ENCODE measurements at places on chromosomes 2 and 18. TPM values are rescaled to one million over a fixed set of nuclear protein-coding genes. Genes with fewer than 3 reads are reported as not detected.

DNA sequence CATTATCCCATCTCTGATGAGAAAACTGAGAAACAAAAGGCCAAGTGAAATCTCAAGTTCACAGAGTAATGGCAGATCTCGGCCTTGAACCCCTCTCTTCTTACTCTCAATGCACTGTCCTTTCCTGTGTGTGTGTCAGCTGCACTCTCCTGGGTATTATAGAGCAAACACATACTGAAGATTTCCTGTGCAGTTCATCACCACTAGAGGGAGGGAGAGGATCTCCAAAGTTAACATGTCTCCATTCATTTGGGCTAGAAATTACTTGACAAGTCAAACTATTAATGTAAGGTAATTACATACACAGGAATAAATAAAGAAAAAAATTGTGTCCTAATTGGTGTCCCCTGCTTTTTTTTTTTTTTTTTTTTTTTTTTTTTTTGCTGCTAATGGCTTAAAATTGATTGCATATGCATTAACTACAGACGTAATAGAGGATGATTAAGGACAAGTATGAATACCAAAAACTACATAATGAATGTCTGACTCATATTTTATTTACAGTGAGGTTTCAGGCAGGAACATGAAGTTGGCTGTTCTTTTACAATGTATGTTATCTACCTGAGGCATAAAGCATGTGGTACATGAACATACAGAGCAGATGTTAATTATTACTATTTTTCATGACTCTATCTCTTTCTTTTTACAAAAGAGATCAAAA, 269.2 kb downstream of the NYAP2 start:
- peaks cover 8% of the 10 kb centered on the region for H3K4me1 ChIP-seq
- no peak overlapping the region for H3K4me3 ChIP-seq
- no peaks in the 10 kb centered on the region for H3K36me3 ChIP-seq
- DNase-seq, result no peak

DNA sequence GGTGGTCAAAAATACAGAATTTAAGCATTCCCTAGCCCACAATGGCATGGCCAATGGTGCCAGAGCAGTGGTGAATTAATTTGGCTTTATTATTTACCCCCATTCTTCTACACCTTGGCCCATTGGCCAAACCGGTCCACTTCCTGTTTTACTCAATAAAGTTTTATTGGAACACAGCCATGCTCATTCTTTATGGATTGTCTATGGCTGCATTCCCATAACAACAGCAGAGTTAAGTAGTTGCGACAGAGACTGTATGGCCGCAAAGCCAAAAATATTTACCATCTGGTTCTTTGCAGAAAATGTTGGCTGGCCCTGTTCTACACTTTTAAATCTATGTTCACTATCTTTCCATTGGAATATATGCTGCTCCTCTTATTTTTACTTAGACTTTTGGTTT, 130.3 kb upstream of the CCDC68 start:
- H3K27me3 ChIP-seq, result no peaks in the 10 kb centered on the region
- no peak overlapping the region for H3K27ac ChIP-seq
- no peak overlapping the region for H3K4me3 ChIP-seq
- DNase-seq, result no peak
- H3K4me1 ChIP-seq, result no peaks in the 10 kb centered on the region

- DNase-seq, result no peak
- peaks cover 2% of the 10 kb centered on the region for H3K36me3 ChIP-seq
- H3K27me3 ChIP-seq, result peaks cover 25% of the 10 kb centered on the region
- no peak overlapping the region for H3K4me3 ChIP-seq
- H3K4me1 ChIP-seq, result no peaks in the 10 kb centered on the region
Observed at GRCh38 chr2:222423632-222424275, 589 bp upstream of the SGPP2 start.

GRCh38 chr2:227576110-227576509, 22.6 kb upstream of the SCYGR2 start:
- DNase-seq, result no peak
- H3K36me3 ChIP-seq, result no peaks in the 10 kb centered on the region
- H3K27me3 ChIP-seq, result no peaks in the 10 kb centered on the region
- no peak overlapping the region for H3K27ac ChIP-seq
- no peaks in the 10 kb centered on the region for H3K4me1 ChIP-seq
- no peak overlapping the region for H3K4me3 ChIP-seq

- peaks cover 36% of the 10 kb centered on the region for H3K4me1 ChIP-seq
- H3K36me3 ChIP-seq, result no peaks in the 10 kb centered on the region
- no peaks in the 10 kb centered on the region for H3K27me3 ChIP-seq
- peak overlapping the region; percentile 99 for H3K27ac ChIP-seq
- no peak overlapping the region for H3K4me3 ChIP-seq
Observed at GRCh38 chr18:58858591-58859468, 5.8 kb upstream of the ZNF532 start.

GRCh38 chr18:48790226-48790863, 160.4 kb downstream of the SMAD7 start:
- DNase-seq, result no peak
- H3K27me3 ChIP-seq, result no peaks in the 10 kb centered on the region
- no peak overlapping the region for H3K4me3 ChIP-seq
- H3K27ac ChIP-seq, result no peak overlapping the region

- H3K27me3 ChIP-seq, result no peaks in the 10 kb centered on the region
- H3K4me3 ChIP-seq, result no peak overlapping the region
- DNase-seq, result no peak
- peaks cover 11% of the 10 kb centered on the region for H3K4me1 ChIP-seq
Observed at GRCh38 chr2:62724106-62724505, 18.6 kb downstream of the EHBP1 start.

GRCh38 chr2:96341641-96342040, 6.1 kb downstream of the NCAPH start:
- DNase-seq, result no peak
- peak overlapping the region; percentile 36 for H3K27ac ChIP-seq
- H3K4me1 ChIP-seq, result peaks cover 32% of the 10 kb centered on the region

GRCh38 chr18:40056079-40056692, 1898.8 kb upstream of the PIK3C3 start:
- H3K27me3 ChIP-seq, result no peaks in the 10 kb centered on the region
- H3K27ac ChIP-seq, result no peak overlapping the region
- H3K4me3 ChIP-seq, result no peak overlapping the region
- H3K36me3 ChIP-seq, result no peaks in the 10 kb centered on the region
- DNase-seq, result no peak
- H3K4me1 ChIP-seq, result no peaks in the 10 kb centered on the region

DNA sequence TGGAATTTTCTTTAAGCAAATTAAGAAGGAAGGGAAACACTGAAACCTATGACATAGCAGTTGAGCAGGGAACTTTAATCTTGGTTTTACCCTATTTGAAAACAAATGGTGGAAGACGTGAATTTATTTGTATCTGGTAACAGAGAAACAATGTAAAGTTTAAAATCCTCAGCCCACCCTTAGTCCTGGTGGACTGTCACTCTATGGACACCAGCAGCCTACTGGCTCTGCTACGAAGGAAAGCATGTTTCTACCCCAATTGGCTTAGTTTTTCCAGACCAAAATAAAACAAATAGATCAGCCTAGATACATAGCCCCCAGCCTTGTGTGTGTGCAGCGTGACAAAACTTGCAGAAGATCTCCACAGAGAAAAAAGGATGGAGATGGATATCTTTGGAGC, 7.4 kb downstream of the ZEB2 start:
- H3K4me1 ChIP-seq, result no peaks in the 10 kb centered on the region
- H3K27ac ChIP-seq, result no peak overlapping the region
- no peaks in the 10 kb centered on the region for H3K36me3 ChIP-seq
- H3K4me3 ChIP-seq, result no peak overlapping the region

DNA sequence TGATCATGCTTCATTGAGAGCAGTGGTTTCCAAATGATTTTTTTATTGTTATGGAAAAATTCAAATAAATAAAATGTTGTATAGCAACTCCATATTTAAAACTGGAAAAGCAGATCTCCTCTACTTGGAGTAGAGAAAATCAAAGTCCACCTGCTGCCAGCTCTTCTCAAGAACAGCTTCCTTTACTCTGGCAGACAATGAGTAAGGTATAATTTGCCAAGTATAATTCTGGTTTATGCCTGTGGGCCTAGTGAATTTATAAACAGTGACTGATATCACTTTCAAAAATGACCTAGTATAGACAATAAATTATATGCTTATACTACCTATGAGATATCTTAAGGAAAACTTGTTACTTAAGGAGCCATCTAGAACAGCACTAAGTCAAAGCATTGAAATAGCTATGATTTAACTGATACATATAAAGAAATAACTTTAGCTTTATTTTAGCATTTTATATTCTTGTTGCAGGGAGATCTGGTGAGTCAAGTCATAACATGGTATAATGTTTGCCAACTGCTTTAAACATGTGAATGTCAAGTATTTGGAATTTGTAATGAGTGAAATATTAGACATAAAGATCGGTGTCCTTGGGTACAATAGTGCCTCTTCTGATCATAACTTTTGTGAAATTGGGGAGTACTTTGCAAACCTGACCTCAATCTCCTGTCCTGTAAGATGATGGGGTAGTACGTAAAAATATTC, 1389.1 kb upstream of the PIK3C3 start:
- H3K36me3 ChIP-seq, result no peaks in the 10 kb centered on the region
- H3K4me1 ChIP-seq, result no peaks in the 10 kb centered on the region
- no peaks in the 10 kb centered on the region for H3K27me3 ChIP-seq
- H3K27ac ChIP-seq, result no peak overlapping the region
- DNase-seq, result no peak

- no peaks in the 10 kb centered on the region for H3K36me3 ChIP-seq
- H3K27me3 ChIP-seq, result no peaks in the 10 kb centered on the region
- H3K27ac ChIP-seq, result no peak overlapping the region
- no peaks in the 10 kb centered on the region for H3K4me1 ChIP-seq
Observed at GRCh38 chr2:235611349-235611748, 117.5 kb downstream of the AGAP1 start.

DNA sequence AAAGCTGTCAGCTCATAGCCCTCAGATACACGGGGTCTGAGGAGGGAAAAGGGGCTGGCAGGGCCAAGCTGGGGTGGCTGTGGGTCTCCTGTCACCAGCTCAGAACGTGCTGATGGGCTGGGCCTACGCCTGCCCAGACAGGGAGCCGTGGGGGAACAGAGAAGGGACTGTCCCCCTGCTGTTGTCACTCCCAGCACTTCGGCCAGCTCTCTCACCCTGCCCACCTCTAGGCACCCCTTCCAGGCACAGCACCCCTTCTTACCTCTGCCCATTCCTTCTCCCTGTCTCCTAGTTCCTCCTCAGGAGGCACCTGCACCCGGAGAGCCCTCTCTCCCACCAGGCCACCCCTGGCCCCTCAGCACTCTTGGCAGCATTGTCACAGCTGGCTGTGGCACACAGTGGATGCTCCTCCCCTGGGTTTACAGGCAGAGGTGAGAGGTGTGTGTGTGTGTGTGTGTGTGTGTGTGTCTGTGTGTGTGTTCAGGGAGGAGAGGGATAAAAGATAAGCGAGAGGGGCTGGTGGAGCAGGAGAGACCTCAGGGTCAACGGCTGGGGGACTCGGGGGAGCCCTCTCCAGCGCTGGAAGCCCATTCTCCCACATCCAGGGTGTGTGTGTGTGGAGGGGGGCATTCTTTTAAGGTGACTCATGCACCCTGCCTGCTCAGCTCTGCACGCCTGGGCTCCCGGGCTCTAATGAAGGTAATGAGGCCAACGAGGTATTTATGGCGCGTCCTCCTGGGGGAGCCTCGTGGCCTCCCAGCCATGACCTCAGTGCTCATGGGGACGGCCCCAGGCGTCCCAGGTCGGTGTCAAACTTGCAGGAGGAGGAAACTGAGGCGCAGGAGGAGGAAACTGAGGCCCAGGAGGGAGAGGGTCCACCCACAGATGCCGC, 66.1 kb upstream of the SMAD7 start:
- no peak for DNase-seq
- peaks cover 16% of the 10 kb centered on the region for H3K4me1 ChIP-seq
- no peak overlapping the region for H3K4me3 ChIP-seq
- H3K27me3 ChIP-seq, result no peaks in the 10 kb centered on the region

DNA sequence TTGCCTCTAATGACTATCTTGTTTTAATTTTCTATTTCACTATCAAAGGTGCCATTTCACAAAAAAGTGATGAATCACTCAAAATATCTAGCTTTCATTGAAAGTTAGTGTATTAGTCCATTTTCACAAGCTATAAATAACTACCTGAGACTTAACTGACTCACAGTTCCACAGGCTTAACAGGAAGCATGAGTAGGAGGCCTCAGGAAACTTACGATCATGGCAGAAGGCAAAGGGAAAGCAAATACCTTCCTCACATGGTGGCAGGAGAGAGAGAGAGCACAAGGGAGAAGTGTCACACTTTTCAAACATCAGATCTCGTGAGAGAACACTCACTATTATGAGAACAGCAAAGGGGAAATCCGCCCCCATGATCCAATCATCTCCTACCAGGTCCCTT, 1220.4 kb upstream of the ZEB2 start:
- no peak overlapping the region for H3K27ac ChIP-seq
- no peak overlapping the region for H3K4me3 ChIP-seq
- no peaks in the 10 kb centered on the region for H3K36me3 ChIP-seq
- H3K27me3 ChIP-seq, result no peaks in the 10 kb centered on the region
- H3K4me1 ChIP-seq, result no peaks in the 10 kb centered on the region

- H3K4me1 ChIP-seq, result peaks cover 28% of the 10 kb centered on the region
- peak overlapping the region; percentile 85 for H3K27ac ChIP-seq
- no peak for DNase-seq
- H3K27me3 ChIP-seq, result no peaks in the 10 kb centered on the region
- peak overlapping the region; percentile 62 for H3K4me3 ChIP-seq
- H3K36me3 ChIP-seq, result no peaks in the 10 kb centered on the region
Observed at GRCh38 chr18:26545335-26546123, 2.8 kb downstream of the KCTD1 start.

GRCh38 chr2:214547931-214548330, 137.1 kb downstream of the VWC2L start:
- H3K27ac ChIP-seq, result no peak overlapping the region
- H3K4me1 ChIP-seq, result no peaks in the 10 kb centered on the region
- no peaks in the 10 kb centered on the region for H3K36me3 ChIP-seq
- DNase-seq, result no peak

- H3K27me3 ChIP-seq, result no peaks in the 10 kb centered on the region
- DNase-seq, result no peak
- no peaks in the 10 kb centered on the region for H3K36me3 ChIP-seq
- peaks cover 6% of the 10 kb centered on the region for H3K4me1 ChIP-seq
- H3K4me3 ChIP-seq, result no peak overlapping the region
Observed at GRCh38 chr2:44267796-44268648, 7.3 kb upstream of the SLC3A1 start.

SERPINB13 gene
- total RNA-seq, result not detected

ARL5A gene
- 47.5 TPM for total RNA-seq

NCKAP1 gene
- 174 TPM for total RNA-seq

GATA6 gene
- total RNA-seq, result 0.51 TPM

CHRNA1 gene
- total RNA-seq, result not detected

RNF149 gene
- total RNA-seq, result 29.9 TPM

STON1 gene
- 0.92 TPM for total RNA-seq

CRYGC gene
- total RNA-seq, result not detected

KIF1A gene
- 132 TPM for total RNA-seq

All from Panc1 (cell line).